ENCODE measurements at places on chromosomes 1 and 21. TPM values are rescaled to one million over a fixed set of nuclear protein-coding genes. Genes with fewer than 3 reads are reported as not detected.

- H3K27me3 ChIP-seq = no peaks in the 10 kb centered on the region
- H3K4me3 ChIP-seq = no peak overlapping the region
- H3K27ac ChIP-seq = no peak overlapping the region
- no peak for DNase-seq
- peaks cover 13% of the 10 kb centered on the region for H3K4me1 ChIP-seq
These were observed 140.0 kb downstream of the LTN1 start for GRCh38 chr21:28852706-28853105.

GPR161 gene
- total RNA-seq = not detected

DNA sequence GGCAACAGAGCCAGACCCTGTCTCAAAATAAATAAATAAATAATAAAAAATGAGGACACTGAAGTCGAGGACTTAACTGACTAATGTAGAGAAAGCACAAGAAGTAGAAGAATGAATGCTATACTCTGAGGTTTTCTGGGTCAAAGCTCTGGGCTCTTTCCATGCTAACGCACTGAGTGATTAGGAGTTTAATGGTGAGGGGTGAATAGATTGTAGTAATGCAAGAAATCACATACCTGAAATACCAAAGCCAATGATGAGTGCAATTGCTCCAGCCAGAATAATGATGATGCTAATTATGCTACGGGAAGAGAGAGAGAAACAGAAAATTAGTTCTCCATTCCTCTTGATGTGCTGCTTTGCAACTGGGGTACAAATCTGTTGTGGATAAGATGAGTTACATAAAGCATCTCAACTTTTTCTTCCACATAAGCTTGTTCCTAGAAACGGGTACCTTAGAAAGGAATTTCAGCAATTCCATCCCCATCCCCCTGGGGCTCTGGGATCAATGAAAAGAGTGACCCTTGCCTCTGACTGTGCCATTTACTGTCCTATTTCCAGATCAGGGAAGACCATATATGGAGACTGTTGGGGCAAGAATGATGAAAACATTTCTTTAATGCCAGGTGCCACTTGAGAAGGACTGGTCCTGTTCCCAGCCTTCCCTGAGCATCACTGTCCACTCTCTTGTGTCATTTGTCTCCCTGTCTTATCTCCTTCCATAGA is 40.7 kb downstream of the VTCN1 start:
- DNase-seq = no peak
- peaks cover 6% of the 10 kb centered on the region for H3K27me3 ChIP-seq
- H3K36me3 ChIP-seq = no peaks in the 10 kb centered on the region
- no peak overlapping the region for H3K27ac ChIP-seq
- no peak overlapping the region for H3K4me3 ChIP-seq

DNA sequence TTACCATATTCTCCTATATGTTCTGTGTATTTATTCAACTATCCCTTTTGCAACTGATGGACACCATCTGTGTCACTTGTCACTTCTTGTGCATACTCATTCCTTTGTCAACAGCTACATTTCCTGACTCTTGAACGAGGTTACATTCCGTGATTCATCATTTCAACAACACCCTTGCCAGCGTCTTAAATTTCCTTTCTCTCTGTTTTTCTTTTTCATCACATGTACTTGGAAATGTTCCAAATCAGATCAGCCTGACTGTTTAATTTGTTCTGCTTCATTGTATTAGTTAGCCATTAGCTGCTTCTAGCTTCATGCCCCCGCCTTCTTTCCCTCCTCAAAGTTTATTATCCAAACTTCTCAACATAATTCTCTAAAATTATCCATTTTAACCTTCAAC is 173.0 kb downstream of the ADGRL4 start:
- peaks cover 7% of the 10 kb centered on the region for H3K4me1 ChIP-seq
- H3K27ac ChIP-seq = no peak overlapping the region
- no peak for DNase-seq
- no peak overlapping the region for H3K4me3 ChIP-seq

All from activated CD8-positive, alpha-beta T cell treated with anti-CD3 and anti-CD28 coated beads, Interleukin-2, amount 10 ng/mL, durations not matched to agents 7 days and 5 days (primary cell).